Stimulated activated CD4-positive, alpha-beta T cell treated with anti-CD3 and anti-CD28 coated beads, Interleukin-15, amount 100 ng/mL, for 48 hours (primary cell): ENCODE measurements at places on chromosomes 2 and 18.

DNA sequence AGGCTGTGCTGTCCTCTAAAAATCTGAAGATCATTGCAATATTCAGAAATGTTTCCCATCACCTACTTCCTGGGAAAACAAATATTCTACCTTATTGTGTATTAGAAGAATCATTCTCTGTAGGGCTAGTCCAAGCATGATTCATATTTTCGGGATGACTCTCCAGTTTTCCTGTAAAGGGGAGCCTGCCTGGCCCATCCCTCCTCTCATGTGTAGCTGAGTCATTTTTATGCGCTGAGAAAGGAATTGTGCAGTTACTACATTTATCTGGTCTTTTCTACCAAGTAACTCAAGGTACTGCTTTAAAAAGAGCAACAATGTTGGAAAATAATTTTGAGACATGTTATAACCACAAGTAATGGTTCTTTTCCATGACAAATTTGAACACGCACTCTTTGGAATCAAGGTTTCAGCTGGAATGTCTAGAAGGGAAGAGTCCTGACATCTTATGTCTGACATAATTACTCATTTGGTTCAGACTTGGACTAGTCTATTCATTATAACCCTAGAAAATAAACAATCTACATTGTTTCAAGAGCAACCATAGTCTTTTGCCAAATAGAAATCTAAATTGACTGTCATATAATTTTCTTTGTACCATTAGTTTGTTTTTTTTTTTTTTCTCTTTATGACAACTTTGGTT is 6.6 kb downstream of the DSG3 start:
- no peak for DNase-seq

DNA sequence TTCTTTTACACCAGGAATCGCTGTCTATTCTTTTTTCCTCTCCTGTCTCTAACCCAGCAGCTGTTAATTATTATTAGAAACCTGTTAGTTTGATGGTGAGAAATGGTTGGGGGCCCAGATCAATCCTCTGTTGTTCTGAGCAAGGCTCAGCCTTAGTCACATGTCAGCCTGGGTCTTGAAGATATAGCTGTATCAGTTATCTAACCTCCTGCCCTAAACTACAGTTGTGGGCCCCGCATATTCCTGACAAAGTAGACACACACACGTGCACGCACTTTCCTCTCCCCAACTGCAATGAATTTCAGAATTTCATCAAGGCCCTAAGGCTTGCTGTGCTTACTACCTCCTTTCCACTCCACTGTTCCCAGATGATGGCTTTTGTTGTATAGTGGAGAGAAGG is 54.6 kb downstream of the OLA1 start:
- DNase-seq, result no peak

- DNase-seq, result no peak
These were observed 10.8 kb upstream of the NR4A2 start for GRCh38 chr2:156343096-156343939.

GRCh38 chr2:151482171-151482725 is 72.5 kb downstream of the RIF1 start:
- no peak for DNase-seq

- no peak for DNase-seq
These were observed 47.3 kb upstream of the RAB27B start for GRCh38 chr18:54780970-54781369.

GRCh38 chr2:104897515-104898184 is 43.7 kb downstream of the POU3F3 start:
- DNase-seq, result no peak

DNA sequence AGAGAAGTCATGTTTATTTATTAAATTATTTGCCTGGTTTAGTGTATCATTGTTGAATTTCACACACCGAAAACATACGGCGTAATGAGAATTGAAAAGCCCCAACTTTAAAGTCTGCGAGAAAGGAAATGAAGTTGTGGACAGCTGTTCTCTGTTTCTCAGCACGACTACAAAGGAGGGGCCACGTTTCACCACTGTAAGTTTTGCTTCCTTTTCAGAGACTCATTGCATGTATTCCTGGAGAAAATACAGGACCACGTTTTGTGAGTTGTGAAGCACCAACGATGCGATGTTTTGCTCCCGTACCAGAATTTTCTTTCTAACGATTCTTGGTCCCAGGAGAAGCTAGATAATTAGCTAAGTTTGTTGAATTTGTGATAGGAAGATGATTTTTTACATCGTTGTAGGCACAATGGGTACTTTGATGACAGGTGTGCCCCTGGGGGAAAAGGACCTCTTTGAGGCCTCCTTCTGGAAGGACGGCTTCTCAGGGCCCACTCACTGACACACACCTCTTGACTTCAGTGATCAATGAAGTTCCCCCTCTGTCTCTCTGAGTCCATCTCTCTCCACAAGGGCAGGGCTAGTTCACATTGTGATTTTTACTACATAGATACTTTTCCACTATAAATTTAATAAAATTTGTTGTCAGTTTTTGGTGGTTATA is 23.7 kb upstream of the ACKR3 start:
- DNase-seq, result no peak

- no peak for DNase-seq
These were observed 348.3 kb upstream of the DSEL start for GRCh38 chr18:67864677-67865340.

- DNase-seq, result no peak
These were observed 15.7 kb upstream of the MAT2A start for GRCh38 chr2:85523062-85523902.

DNA sequence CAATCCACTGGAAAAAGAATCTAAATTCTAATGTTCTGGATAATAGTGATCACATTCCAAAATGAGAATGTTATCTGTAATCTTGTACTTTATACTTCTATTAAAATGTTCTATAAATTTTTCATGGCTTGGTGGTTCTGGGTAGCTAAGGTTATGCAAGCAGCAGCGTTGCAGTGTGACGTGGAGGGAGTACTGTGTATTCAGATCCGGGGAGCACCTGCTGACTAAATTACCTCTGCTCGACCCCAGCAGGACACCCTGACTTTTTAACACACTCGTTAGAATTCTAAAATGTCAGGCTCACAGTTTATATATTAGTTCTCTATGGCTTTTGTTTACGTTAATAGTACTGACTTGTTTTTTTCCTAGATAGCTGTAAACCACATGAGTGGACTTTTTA is 13.0 kb downstream of the ATIC start:
- no peak for DNase-seq

DNA sequence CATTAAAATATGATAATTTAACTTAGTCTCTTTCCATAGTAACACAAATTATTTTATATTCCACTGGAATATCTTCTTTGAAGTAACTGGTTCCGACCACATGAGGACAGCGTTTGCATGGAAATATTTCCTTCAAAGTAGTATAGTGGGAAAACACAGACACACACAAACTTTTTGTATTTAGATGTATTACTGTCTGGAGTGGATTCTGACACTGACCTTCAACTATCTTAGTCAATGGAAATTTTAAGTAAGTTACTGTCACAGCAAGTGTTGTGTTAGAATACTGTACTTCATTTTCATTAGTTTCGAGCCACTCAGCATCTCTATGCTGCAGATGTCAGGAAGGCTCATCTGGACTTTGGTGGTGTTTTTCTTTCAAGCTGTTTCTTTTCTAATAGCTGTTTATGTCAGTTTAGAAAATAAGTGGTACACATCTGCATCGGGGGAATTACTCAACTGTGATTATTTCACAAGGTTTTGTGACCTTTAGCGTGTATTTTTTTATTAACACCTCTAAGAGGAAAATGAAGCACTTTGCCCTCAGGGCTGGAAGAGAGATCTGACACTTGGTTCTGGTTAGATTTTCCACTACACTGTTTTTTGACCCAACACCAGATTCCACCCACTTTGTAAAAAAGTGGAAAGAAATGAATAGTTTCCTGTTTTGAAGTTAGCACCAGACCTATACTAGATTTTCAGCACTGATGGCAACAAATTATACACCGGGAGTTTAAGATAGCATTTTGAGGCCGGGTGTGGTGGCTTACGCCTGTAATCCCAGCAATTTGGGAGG is 18.9 kb upstream of the THOC1 start:
- DNase-seq, result no peak

- no peak for DNase-seq
These were observed 46.0 kb downstream of the DGKD start for GRCh38 chr2:233400341-233400740.

DNA sequence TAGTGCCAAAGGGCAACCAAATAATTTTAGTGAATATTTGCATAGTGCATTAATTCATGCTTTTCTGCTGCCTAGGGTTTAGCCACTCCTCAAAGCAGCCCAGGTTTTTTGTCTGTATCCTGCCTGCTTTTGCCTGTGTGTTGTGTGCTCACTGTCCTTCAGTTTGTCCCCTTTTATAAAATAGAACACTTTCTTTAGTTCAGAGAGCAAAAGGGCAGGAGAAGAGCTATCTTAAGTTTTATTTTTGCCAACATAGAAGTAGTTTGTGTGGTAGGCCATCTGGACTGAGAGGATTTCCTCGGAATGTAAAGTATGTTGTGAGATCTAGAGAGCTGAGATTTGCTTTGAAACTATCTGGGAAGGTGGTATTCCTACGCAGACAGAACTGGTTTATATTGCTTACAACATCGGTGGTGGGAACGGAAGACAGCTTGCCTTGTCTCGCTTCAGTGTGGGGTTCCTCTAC is 64.9 kb downstream of the EML4 start:
- no peak for DNase-seq

DNA sequence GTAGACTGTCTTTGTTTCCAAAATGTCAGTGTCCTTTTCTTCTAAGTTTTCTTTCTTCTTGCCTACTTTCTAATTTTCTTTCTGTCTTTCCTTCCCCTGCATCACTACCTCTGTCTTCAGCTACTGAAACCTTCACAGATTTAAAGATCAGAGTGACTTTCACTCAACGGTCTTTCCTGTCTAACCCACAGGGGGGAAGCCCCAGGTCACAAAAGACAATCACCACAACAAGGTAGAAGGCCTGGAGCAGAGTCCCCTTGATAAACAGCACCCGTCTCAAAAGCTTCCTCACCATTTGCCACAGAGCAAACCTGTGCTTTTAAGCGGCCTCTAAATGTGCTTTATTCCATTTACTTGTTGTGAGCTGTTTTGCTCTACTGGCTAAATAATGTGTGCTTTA is 665.4 kb downstream of the BCL11A start:
- DNase-seq, result no peak

DNA sequence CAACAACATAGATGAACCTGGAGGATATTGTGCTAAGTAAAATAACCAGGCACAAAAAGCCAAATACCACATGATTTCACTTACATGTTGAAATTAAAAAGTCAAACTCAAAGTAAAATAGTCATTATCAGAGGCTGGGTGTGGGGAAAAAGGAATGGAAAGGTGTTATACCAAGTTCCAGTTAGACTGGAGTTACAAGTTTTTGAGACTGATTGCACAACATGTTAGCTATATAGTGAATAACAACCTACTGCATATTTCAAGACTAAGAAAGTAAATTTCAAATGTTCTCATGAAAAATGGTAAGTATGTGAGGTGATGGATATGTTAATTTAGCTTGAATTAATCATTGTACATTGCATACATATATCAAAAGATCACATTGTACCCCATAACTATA is 116.8 kb upstream of the HNMT start:
- no peak for DNase-seq

- DNase-seq, result no peak
These were observed 96.8 kb downstream of the ST6GAL2 start for GRCh38 chr2:106789185-106789584.

GRCh38 chr2:151315381-151315903 is 26.0 kb upstream of the NMI start:
- DNase-seq, result no peak

GRCh38 chr2:213259266-213259665 is 25.0 kb upstream of the SPAG16 start:
- DNase-seq, result no peak

DNA sequence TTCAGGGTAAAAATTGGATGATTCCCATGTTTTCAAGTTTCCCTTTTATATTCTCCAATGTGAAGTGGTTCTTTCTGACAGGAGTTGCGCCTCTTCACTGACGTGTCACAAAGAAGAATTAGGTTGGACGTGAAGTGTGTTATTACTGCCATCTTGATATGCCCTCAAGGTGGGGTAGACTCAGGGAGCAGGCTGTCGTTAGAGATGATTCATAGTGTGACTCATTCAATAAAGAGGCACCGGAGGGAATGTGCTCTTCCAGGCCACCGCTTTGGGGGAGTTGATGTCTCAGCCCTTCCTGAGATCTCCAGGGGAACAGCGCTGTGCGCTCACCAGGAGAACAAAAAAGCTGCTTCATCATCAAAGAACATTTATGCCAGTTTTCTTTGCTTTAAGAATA is 3.6 kb upstream of the DGKD start:
- DNase-seq, result no peak

GRCh38 chr18:63087421-63088230 is 231.9 kb downstream of the BCL2 start:
- no peak for DNase-seq

DNA sequence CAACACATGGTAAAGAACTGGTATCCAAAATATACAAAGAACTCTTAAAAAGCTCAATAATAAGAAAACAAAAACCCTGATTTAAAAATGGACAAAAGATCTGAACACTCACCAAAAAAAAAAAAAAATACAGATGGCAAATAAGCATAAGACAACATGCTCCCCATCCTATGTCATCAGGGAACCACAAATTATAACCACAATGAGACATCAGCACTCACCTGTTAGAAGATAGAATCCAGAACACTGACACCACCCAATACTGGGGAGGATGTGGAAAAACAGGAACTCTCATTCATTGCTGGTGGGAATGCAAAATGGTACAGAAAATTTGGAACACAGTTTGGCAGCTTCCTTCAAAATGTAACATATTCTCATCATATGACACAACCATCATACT is 66.7 kb downstream of the TMX3 start:
- no peak for DNase-seq

DNA sequence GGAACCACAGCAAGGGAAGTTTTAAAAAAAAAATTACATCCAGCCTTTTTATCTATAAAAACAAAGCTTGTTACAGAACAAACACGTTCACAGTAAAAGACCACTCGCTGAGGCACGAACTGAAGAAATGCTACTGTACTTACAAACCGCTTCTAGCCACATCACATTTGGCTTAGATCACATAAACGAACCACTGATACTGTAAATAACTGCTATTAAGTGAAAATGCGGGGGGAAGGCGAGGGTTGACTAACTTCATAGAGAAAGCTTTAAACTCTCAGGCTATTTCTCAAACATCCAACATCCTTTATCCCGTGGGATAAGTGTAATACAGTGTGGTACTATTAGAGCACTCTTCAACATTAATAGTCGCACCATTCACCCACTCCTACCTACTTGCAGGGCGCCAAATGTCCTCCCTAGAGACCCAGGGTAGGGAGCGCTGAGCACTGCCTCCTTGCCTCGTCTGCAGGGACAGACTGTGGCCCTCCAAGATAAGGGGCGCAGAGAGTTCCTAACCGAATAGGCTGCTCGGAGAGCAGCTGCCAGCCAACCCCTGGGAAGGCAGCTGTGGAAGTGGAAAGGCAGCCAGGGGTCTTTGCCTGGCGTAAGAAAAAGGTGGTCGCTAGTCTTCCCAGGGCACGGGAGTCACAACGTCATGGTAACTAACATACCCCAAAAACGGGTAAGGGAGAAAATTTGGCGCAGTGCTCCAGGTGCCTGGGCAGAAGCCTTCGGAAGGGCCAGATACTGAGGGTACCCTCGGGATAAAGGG is 854 bp downstream of the GPR155 start:
- DNase-seq, result peak; percentile 17
